ENCODE measurements at places on chromosomes 5 and 9.

DNA sequence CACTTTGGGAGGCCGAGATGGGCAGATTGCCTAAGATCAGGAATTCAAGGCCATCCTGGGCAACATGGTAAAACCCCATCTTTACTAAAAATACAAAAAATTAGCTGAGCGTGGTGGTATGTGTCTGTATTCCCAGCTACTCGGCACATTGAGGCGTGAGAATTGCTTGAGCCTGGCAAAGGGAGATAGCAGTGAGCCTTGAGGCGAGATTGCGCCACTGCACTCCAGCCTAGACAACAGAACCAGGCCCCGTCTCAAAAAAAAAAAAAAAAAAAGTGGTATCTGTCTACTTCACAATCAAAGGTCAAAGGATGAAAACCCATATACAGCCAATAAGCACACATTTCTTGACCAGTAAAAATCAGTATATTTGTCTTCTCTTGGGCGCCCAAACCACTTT is 728.5 kb upstream of the ADAMTS16 start:
- no peak for DNase-seq

- no peak for DNase-seq
These were observed 112.6 kb upstream of the ARRDC3 start for GRCh38 chr5:91495699-91496098.

DNA sequence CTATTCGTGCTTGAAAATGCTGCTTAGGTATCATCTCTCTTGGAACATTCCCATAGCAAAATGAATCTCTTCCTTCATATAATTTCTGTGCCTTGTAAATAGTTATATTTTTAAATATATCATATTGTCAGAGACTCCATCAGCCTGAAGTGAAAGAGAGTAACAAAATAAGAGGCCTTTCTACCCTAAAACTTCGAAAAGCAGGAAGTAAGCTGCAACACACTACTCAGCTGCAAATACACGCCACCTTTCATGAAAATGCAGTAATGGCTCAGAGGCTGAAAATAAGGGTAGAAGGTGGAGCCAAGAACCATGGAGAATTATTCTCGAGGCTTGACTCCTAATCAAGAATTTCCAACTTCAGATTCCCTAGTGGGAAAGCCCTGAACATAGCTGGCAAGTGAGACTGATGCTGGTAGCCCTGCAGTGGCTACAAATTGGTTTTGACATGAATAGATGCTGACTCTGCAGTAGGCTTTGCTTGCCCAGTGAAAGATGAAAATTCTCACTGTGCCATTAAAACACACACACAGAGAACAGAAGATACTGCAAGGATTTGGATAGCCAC is 30.2 kb upstream of the PTGER4 start:
- no peak for DNase-seq

DNA sequence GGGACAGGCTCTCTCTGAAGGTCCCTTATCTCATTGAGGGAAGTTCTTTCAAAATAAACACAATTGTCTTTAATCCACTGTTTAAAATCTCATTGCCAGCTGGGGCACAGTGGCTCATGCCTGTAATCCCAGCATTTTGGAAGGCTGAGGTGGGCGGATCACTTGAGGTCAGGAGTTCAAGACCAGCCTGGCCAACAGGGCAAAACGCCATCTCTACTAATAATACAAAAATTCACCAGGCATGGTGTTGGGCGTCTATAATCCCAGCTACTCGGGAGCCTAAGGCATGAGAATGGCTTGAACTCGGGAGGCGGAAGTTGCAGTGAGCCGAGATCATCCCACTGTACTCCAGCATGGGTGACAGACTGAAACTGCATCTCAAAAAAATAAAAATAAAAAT is 8.3 kb upstream of the NDFIP1 start:
- DNase-seq = no peak

DNA sequence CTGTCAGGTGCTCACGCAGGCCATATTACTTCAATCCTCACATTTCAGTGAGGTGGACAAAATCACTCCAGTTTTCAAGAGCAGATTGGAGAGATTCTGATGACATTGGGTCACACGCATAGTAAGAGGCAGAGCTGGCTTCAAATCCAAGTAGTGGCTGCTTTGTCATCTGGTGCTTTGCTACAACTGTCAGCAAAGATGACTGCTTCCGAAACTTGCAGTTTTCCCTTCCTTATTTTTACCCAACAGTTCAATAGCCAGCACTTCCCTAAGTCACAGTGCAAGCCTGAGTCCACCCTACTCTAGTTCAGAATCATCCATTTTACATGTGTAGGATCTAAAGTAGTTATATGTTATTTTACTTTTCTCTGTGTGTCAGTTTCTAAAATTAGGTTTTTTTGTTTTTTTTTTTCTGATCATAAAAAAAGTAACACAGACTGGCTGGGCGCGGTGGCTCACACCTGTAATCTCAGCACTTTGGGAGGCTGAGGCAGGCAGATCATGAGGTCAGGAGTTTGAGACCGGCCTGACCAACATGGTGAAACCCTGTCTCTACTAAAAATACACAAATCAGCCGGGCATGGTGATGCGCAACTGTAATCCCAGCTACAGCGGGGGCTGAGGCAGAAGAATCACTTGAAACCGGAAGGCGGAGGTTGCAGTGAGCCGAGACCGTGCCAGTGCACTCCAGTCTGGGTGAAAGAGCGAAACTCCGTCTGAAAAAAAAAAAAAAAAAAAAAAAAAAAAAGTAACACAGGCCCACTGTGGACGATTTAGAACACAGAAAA is 49.6 kb downstream of the ANKDD1B start:
- DNase-seq = no peak

- DNase-seq = no peak
These were observed 159.2 kb upstream of the SLC24A2 start for GRCh38 chr9:19947996-19948395.

DNA sequence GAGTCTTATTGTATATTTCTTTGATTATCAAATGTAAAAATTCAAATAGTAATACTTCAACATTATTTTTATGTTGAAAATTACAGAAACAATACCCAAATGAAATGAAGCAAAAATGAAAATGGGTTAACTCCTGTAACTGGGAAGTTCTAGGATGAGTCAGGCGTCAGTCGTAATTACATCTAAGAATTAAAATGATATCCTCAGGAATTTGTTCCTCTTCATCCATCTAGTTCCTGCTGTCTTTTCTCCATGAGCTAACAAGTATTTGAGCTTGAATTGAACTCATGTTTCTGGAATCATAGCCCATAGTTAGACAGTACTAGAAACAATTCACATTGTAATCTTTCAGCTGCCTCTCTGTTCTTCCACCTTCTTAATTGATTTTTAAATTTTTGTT is 568.3 kb upstream of the TLE4 start:
- DNase-seq = no peak

GRCh38 chr5:157253547-157253946 is 12.4 kb upstream of the CYFIP2 start:
- DNase-seq = no peak

DNA sequence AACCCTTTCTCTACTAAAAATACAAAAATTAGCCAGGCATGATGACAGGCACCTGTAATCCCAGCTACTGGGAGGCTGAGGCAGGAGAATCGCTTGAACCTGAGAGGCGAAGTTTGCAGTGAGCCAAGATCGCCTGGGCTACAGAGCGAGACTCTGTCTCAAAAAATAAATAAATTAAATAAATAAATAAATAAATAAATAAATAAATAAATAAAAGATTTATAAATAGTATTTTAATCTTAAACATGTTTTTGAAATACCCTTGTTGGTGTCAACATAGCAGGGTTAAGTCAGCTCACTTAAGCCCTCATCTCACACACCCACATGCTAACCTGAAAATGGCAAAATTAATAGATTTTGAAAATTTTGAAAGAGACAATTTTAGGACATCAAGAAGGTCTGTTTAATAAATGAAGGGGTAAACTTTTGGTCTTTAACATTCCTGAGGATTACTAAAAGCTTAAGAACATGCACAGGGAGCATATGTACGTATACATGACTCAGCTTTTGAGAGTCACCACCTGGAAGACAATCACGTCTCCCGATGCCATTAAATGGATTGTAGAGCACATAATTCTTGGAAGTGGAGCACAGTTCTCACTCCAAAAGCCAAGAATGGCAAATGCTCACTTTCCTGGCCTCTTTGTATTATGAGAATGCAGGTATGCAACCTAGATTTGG is 202.5 kb downstream of the GDNF start:
- no peak for DNase-seq

GRCh38 chr5:54514291-54514690 is 3.3 kb upstream of the SNX18 start:
- no peak for DNase-seq

- no peak for DNase-seq
These were observed 500.3 kb upstream of the GRIA1 start for GRCh38 chr5:152990217-152990616.

- no peak for DNase-seq
These were observed 97.1 kb upstream of the LRRTM2 start for GRCh38 chr5:138972230-138972629.

DNA sequence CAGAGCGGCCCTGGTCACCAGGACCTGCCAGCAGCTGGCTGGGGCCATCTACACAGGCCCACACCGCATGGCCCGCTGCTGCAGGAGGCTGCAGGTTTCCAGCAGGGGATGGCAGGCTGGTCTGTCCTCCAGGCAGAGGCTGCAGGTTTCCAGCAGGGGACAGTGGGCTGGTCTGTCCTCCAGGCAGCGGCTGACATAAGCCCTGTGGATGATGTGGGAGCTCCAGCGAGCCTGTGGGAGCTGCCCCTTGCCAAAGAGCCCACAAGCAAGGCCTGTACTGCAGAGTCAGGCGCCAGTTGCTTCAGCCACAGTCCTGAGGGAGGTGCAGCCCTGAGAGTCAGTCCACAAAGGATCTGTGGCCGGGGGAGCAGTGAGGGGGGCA is 18.5 kb downstream of the TPPP start:
- DNase-seq = no peak

GRCh38 chr5:43037636-43038495 is 2.3 kb downstream of the ANXA2R start:
- peak; percentile 25 for DNase-seq

- DNase-seq = no peak
These were observed 375.3 kb downstream of the BRINP1 start for GRCh38 chr9:118993965-118994364.

DNA sequence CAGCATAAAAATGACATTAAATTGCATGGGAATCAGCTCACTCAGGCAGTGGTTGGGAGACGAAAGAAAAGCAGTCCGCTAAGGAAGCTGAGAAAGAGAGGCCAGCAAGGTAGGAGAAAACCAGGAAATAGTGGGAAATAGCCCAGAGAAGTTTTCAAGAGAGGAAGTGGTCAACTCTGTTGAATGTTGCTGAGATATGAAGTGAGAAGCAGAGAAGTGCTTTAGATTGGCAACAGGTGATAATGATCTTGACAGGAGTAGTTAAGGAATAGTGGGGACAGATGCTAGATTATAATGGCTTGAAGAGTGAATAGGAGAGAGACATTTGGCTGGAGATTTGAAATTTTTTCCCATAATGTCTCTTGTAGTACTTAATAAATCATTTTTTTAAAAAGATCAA is 30.8 kb downstream of the CNTRL start:
- DNase-seq = no peak

GRCh38 chr5:87539839-87540238 is 127.1 kb upstream of the CCNH start:
- no peak for DNase-seq

GRCh38 chr5:170251462-170251861 is 18.7 kb downstream of the C5orf58 start:
- DNase-seq = no peak

- no peak for DNase-seq
These were observed 86.4 kb downstream of the ARRDC3 start for GRCh38 chr5:91296674-91297143.

- DNase-seq = no peak
These were observed 155.4 kb upstream of the ANKH start for GRCh38 chr5:15026944-15027343.

GRCh38 chr9:23492126-23493002 is 333.7 kb downstream of the ELAVL2 start:
- no peak for DNase-seq

DNA sequence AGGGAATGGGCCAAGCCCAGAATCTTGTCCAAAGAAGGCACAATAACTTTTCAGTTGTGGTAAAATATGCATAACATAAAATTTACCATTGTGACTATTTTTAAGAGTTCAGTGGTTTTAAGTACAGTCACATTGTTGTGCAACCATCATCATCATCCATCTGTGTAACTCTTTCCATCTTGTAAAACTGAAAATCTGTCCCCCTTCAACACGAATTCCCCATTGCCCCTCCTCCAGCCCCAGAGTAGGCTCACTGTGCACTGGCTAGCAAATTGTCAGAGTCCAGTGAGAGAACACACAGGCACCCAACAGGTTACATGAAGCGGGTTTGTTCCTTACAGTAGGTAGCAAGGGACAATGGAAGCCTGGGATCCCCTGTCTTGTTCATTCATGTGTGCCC is 13.7 kb downstream of the BARX1 start:
- DNase-seq = no peak

GRCh38 chr9:104608336-104608735 is 2.9 kb upstream of the OR13C2 start:
- DNase-seq = no peak

- peak; percentile 32 for DNase-seq
These were observed 63.9 kb downstream of the SERINC5 start for GRCh38 chr5:80191991-80192398.

DNA sequence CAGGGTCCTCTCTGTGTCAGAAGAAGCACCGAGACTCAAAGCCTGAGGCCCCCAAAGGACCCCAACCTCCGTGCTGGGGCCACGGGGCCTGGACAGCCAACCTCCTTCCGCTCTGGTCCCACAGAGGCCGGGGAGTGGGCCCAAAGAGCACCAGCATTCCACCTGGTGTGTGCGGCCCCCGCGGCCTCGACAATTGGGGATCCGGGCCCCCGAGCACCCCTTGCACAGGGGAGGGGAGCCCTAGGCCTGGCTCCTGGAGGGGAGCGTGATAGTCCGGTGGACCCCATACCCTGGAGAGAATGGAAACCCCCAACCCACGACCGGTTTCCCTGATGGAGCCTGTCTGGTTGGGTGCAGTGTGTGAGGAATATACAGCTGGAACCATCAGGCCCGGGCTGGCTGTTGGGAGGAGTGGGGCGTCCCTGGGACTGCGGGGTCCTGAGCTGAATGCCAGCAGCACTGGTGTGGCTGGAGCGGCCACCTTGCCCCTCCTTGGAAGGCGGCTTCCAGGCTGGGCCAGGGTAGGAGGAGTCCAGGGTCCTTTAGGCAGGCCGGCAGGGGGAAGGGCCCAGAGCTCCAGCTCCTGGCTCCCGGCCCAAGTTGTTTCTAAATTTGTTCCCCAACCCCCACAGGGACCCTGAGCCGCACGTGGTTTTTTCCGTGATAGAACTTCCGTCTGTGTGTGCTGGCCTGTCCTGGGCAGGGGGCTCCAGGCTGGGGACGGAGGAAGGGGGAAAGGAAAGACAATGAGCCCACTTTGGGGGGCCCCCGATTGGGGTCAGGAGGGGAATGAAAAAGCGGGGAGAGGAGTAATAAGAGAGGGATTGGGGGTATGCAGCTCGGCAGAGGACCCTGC is 825 bp upstream of the TOR4A start:
- DNase-seq = no peak

- DNase-seq = no peak
These were observed 109.8 kb downstream of the GIN1 start for GRCh38 chr5:103010168-103010567.

DNA sequence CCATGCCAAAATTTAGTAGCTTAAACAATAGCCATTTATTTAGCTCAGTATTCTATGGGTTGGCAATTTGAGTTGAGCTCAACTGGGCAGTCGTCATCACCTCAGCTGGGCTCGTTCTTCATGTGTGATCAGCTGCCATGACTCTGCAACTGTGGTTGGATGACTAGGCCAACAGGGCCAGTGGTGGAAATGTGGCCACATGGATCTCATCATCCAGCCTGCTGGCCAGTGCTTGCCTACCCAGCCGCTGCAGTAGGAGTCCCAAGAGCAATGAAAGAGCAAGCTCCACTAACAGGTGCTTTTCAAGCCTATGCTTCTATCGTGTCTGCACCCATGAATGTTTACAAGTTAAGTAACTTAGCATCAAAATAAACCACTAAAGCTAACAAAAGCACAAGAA is 158.0 kb downstream of the ATPSCKMT start:
- no peak for DNase-seq
